ENCODE measurements at places on chromosomes 6 and 20.

- DNase-seq = peak; percentile 46
These were observed 813.7 kb downstream of the KIF16B start for GRCh38 chr20:15759594-15759993.

GRCh38 chr20:57013741-57014140 is 252.7 kb downstream of the BMP7 start:
- no peak for DNase-seq

DNA sequence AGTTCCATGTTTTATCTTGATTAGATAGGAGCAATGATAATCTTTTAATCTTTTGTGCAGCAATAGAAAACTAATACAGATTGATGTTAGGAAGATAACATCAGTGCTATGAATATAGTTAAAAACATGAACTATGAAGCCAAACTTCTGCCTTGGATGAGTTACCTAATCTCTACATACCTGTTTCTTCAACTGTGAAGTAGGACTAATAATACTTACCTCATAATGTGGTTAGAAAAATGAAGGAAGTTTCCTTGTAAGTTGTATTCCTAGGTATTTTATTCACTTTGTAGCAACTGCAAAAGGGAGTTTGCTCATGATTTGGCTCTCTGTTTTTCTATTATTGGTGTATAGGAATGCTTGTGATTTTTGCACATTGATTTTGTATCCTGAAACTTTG is 111.9 kb downstream of the FRK start:
- no peak for DNase-seq

DNA sequence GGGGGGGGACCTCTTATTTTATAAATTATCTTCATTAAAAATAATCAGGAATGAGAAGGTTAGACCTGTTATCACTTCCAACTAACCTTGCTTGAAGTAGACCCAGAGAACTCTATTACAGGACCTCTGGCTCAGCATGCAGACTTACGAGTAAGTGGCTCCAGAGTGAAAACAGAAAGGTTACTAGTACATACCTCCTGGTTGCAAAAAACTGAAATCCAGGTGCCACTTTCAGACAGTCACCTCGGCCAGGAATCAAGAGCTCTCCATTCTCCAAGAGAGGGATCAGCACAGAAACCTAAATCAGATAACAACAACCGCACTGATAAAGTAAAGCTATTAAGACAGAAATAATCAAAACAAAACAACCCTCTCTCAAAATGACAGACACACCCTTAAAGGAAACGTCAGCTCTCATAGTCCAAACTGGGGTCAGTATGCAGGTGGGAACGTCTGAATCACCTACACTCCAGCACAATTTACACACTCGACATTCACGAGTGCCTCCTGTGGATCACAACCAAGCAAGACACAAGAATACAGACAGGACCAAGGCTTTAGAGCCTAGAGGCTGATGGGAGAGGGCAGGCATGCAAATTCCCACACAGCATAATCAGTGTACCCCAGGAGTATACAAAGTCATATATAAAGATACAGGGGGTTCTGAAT is 31.8 kb downstream of the MDN1 start:
- DNase-seq = no peak

- no peak for DNase-seq
These were observed 96.7 kb downstream of the BACH2 start for GRCh38 chr6:90199900-90200299.

DNA sequence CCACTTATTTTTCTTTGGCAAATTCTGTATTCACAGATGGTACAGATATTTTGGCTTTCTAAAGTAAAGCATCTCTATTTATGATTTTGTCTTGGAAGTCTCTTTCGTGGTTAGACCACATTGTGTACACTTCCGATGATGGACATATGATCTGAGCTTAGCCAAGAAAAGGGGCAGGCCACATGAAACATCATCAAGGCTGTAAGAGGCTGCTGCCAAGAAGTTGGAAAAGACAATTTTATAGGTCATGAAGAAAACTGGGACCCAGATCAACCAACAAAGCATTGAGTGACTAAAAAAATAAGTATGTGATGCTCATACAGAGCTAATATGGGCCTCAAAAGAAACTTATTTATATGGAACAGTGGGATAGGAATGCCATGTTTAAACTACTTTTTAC is 266.4 kb downstream of the HAO1 start:
- no peak for DNase-seq

GRCh38 chr6:28944412-28944865 is 20.7 kb upstream of the TRIM27 start:
- peak; percentile 79 for DNase-seq
